ENCODE measurements at places on chromosomes 13 and 19.

GRCh38 chr13:104975272-104975671, 1560.2 kb downstream of the EFNB2 start:
- DNase-seq, result no peak

DNA sequence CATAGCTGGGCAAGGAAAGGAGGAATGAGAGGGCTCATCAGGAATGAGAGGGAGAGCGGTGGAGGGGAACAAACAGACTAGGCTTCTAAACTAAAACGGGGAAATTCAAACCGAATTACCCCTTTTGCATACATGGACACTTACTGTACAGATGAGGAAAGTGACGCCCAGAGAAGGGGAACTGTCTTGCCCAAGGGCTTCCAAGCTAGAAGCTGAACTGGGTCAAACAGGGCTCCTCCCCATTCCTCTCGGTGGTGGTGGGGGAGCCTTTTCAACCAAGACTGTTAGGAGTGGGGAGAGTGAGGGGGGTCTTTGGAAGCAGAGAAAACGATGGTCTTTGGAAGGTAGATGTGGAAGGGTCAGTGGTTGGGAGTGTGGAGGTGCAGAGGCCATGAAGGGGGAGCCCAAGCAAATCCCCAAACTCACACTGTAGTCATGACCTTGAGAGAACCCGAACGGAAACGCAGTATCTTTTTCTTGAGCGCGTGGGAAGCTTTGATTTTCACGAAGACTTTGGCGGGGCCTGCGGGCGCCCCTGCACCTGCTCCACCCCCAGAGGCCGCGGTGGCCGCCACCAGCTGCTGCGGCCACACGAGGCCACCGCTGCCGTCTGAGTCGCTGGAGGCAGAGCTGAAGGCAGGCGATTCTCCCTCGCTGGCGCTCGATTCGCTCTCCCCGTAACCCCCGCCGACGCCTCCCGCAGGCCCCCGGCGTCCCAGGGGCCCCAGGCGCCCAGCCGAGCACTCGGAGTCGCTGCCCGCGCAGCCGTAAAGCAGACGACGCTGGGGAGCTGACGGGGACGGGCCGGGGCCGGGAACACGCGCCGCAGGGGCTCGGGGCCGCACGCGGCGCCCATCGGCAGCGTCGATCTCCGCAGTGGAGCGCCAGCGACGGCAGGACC, 12.3 kb upstream of the GNG8 start:
- no peak for DNase-seq

- DNase-seq, result peak; percentile 51
These were observed 4.0 kb downstream of the EBI3 start for GRCh38 chr19:4233282-4233853.

DNA sequence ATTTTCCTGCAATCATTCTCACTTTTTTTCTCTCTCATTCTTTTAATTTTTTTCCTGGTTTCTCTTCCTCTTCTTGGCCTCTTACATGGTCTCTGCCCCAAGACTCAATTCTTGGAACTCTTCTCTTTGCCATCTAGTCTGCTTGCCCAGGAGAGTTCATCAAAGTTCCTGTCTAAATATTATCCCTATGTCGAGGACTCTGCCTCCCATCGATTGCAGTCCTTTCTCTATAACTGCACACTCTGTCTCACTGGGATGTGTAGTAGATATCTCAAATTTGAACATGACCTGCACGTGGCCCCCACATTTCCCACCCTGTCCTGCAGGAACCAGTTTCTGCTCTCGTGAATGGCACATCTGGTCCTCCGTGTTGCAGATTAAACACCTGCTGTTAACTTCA, 204.7 kb upstream of the TMTC4 start:
- no peak for DNase-seq

DNA sequence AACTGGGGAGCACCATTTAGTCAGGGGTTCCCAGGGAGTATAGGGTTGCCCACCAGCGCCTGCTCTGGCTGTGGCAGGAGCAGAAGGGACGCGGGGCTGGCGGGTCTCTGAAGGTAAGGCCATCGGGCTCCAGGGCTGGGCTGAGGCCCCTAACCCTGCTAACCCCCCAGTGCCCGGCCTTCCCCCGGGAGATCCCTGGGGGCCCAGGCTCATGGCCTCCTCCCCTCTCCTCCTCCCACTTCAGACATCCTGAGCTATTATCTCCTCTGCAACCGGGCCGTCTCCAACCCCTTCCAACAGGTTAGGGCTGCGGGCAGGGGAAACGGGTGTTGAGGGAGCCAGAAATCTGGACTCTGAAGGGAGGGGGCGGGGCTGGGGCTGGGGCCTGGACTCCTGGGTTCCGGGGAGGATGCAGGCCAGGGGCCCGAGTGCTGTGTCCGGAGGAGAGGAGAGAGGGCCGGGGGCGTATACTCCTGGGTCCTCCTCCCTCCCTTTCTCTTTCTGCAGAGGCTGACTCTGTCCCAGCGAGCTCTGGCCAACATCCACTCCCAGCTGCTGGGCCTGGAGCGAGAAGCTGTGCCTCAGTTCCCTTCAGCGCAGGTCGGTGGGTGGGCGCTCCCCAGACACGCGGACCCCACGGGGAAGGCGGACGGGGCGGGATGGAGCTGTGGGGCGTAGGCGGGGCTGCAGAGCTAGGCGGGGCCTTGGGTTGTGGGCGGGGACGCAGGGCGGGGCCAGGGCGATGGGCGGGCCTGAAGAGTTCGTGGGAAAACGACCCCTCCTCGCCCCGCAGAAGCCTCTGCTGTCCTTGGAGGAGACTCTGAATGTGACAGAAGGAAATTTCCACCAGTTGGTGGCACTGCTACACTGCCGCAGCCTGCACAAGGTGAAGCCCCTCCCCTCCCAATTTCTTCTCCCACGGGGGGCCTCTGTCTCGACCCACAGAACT, 15.3 kb downstream of the TTYH1 start:
- DNase-seq, result peak; percentile 23

- DNase-seq, result no peak
These were observed 212.7 kb downstream of the DIAPH3 start for GRCh38 chr13:59951011-59951410.

DNA sequence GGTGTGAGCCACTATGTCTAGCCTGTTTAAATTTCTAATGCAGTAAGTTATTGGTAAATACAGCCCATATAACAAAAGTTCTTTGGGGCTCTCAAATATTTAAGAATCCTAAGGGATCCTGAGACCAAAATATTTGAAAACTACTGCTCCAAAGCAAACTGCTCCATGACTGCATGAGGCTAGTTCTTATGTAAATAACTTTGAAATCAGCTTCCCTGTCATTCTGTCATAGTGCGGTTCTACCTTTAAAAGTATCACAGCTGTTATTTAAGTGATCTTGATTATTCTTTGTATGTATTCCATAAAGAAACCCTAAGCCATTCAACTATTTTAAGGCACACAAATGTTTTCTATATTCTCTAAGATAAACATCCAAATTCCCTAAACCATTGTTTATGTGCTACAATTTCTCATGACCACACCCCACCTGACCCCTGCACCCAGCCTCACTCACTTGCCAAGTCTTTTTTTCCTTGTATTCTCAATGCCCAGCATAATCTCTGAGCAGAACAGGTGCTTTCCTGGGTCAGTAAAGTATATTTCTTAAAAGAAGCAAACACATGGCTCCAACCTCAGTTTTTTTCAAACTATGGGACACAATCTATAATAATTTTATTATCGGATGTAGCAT, 146.6 kb downstream of the RNF17 start:
- no peak for DNase-seq

DNA sequence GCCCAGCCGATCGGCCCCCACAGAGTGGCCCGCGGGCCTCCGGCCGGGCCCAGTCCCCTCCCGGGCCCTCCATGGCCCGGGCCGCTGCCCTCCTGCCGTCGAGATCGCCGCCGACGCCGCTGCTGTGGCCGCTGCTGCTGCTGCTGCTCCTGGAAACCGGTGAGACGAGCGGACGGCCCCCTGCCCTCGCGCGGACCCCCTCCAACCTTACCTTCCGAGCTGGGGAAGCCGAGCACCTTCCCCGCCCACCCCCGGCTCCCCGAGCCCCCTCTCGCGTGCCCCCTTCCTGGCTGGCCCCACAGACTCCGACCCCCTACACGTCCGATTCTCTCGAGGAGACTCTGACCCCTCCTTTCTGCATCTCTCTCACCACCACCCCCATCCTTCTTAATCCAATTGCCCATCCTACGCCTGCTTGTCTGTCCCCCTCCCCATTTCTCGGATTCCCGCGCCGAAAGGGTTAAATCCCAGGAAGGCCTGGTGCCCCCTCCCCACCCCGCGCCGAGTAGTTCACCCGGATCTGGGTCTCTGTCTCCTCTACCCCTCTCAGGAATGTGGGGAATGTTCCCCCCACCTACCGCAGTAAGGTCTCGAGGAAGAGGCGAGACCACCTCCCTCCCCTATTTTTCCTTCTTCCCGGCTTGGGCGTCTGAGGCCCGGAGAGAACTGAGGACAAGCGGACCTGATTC, 502 bp downstream of the NECTIN2 start:
- no peak for DNase-seq

DNA sequence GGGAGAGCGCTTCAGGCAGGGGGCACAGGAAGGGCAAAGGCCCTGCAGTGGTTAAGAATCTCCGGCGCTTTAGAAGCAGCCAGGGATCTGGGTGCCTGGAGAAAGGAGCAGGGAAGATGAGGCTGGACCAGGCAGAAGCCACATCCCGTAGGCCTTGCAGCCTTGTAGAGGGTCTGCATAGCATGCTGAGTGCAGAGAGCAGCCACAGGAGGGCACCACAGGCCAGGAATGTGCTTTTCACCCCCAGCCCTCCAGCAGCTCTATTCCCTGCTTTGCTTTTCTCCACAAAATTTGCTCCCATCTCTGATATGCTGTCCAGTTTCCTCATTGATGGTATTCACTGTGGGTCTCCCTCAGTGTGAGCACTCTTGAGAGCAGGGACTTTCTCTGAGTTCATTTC, 5.7 kb downstream of the WDR62 start:
- no peak for DNase-seq

- DNase-seq, result no peak
These were observed 2.5 kb downstream of the SF3A2 start for GRCh38 chr19:2239173-2239572.

- no peak for DNase-seq
These were observed 191.1 kb downstream of the RGCC start for GRCh38 chr13:41648314-41648935.

DNA sequence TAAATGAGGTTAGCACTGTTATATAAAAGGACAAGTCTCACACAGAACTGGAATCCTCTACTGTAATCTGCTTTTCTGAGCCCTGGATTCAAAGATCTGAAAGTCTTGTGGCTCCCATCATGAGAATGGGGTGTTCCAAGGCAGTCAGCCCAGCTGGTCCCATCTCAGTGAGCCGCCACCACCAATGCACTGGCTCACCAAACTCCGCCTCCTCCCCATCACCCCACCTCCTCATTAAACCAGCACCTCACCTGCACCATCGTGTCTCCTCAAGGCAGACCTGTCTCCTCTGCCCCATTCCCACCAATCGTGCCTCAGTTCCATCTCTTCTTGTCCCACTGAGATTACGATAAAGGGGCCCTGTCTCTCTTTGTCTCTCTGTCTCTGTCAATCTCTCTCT, 166.7 kb downstream of the USP12 start:
- DNase-seq, result no peak

GRCh38 chr13:67308004-67308772, 78.1 kb upstream of the PCDH9 start:
- no peak for DNase-seq

GRCh38 chr13:39481491-39481890, 121.5 kb downstream of the LHFPL6 start:
- DNase-seq, result no peak

DNA sequence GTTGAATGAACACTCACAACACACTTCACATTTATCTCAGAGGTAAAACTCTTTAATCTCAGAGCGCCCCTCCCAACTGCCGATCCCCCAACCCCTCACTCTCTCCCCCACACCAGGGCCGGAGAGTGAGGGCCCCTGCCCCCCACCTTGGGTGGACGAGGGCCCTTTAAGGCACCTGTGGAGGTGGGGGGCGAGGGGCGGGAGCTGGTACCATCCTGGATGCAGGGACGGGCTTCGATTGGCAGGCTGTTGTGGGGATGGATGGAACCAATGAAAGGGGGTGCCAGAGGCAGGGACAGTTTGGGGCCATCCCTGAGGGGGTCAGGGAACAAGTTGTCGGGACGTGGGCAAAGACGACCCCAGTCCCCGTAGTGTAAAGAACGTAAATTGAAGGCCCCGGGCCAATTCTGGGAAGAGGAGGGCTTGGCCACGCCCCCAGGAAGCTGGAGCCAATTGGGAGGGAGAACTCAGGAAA, 1.7 kb upstream of the PNKP start:
- no peak for DNase-seq

- peak; percentile 51 for DNase-seq
These were observed 2.2 kb downstream of the S1PR2 start for GRCh38 chr19:10228920-10229319.

DNA sequence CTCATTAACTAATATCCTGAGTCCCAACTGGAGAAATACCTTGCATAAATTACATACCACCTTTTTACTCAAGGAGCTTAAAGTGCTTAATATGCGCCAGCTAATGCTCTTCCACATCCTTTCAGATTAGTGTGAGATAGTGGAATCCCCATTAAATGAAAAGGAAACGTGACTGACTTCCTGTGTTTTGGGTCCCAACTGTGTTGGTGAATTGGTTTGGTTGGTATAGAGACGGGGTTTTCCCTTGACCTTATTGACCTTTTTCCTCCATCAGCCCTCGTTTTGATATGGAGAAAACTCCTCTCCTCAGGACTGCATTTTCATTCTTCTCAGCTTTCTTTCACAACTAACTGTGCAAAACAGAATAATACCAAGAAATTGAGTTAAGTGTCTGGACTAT, 163.5 kb downstream of the PAN3 start:
- DNase-seq, result no peak

- no peak for DNase-seq
These were observed 261.3 kb downstream of the LMO7 start for GRCh38 chr13:75897386-75897785.

- no peak for DNase-seq
These were observed 11.3 kb downstream of the TBC1D4 start for GRCh38 chr13:75470676-75471075.

- DNase-seq, result no peak
These were observed 9.6 kb upstream of the TIMM44 start for GRCh38 chr19:7953060-7953459.

GRCh38 chr13:97726664-97727280, 226.7 kb upstream of the IPO5 start:
- no peak for DNase-seq

DNA sequence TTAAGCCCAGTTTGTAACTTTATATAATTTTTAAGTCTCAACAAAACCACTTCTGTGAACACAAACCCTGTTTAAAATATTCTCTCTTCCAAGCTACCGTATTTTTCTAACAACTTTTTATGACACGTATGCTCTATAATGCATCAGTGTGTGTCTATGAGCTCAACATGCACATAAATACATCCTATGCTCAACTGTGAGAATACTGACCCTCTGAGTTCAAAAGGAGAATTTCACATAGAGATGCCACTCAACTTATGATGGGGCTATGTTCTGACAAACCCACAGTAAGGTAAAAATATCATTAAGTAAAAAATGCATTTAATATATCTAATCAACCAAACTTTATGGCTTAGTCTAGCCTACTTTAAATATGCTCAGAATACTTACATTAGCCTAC, 1139.7 kb upstream of the SPRY2 start:
- no peak for DNase-seq

Measured in CD4-positive, alpha-beta T cell treated with Interleukin-2 at 100 ng/mL for 4 hours (primary cell).